ENCODE measurements at places on chromosomes 1 and 21.

- no peak for DNase-seq
Measured at GRCh38 chr21:17002594-17003257, 510.1 kb upstream of the CXADR start.

- DNase-seq, result no peak
Measured at GRCh38 chr21:28310171-28310685, 682.4 kb downstream of the LTN1 start.

- no peak for DNase-seq
Measured at GRCh38 chr1:161439280-161440232, 65.7 kb upstream of the FCGR2A start.

DNA sequence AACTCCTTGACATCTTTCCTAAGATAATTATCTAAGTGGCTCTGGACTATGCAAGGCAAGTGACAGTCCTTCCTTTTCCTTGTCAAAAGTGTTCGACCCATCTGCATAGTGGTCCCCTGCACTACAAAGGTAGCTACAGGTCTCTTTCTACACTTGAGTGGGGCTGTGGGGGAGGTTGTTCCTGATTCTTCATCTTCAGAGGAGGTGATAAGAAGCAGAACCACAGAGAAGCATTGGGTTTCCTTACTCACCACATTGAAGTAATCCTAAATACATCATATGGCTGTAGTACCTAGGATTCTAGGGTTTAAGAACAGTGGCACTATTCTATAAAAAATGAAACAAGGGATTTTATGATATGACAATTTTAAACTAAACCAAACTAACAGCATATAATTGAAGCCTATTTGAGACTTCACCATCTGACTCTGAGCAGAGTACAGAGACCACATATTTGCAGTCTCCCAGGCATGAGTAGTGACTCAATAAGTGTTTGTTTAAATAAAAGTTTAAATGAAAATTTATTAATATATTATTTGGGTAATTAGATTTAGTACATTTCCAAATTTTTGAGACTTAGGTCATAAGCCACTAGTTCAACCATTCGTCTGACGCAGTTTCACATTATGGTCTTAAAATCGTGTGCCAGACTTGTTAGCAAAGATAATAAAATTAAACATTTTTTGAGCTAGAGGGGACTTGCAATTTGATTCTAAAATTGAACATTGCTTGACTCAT lies 54.9 kb upstream of the NEK7 start:
- DNase-seq, result no peak

DNA sequence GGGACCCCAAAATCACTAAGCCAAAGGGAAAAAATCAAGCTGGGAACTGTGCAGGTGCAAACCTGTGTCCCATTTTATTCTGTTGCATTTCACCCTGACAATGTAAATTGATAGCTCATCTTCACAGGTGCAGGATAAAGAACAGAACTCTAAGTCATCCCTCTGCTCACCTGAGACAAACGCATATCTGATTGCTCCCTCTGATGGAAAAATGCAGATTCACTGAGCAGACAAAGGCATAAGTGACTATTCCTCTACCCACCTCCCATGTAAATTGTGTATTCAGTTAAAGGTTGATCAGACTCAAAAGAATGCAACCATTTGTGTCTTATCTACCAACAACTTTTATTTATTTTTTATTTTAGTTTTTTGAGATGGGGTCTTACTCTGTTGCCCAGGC lies 644.2 kb downstream of the PTPRU start:
- no peak for DNase-seq

Data from iPS DF 6.9 (cell line).